ENCODE measurements at places on chromosomes 5 and 9.

GRCh38 chr5:16654647-16655334 is 38.0 kb upstream of the RETREG1 start:
- no peaks in the 10 kb centered on the region for H3K36me3 ChIP-seq
- H3K4me1 ChIP-seq, result no peaks in the 10 kb centered on the region
- peak; percentile 16 for DNase-seq
- no peak overlapping the region for H3K4me3 ChIP-seq
- H3K27ac ChIP-seq, result no peak overlapping the region

DNA sequence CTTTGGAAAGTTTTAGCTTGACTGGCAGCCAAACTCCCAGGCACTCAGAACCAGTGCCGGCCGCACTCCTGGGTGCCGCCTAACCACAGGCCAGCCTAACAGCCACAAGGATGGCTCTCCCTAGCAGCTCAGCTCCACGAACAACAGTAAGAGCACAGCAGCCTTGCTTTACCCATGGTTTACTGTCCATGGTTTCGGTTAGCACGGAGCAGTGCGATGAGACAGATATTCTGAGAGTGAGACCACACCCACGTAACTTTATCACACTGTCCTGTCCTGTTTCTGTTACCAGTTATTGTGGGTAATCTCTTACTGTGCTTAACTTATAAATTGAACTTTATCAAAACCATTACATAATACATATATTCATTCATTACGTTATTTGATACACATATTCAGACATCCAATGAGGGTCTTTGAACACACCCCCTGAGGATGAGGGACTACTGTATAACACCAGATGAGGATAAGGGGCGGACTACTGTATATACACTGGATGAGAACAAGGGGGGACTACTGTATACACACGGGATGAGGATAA is 12.4 kb downstream of the CLPTM1L start:
- no peak overlapping the region for H3K4me3 ChIP-seq
- H3K27me3 ChIP-seq, result no peaks in the 10 kb centered on the region
- no peak overlapping the region for H3K27ac ChIP-seq
- peak; percentile 15 for DNase-seq

DNA sequence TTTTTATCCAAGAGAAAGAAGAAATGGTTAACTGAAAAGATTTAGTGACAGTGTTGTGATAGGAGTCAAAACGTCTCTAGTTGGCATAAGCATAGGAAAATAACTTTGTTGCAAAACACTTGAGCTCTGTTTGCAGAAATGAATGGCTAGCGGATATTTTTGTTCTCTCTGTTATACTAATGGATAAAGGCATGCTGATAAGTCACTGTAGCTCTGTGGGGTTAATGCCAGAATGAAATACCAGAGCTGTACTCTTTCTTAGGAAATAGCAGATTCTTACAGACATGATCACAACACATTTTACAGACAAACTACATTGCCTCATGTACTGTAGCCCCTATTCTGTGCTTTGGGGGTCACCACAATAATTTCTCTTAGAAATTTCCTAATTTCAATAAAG is 202.8 kb downstream of the DMRTA1 start:
- peak overlapping the region; percentile 18 for H3K27ac ChIP-seq
- H3K27me3 ChIP-seq, result no peaks in the 10 kb centered on the region
- no peaks in the 10 kb centered on the region for H3K36me3 ChIP-seq
- H3K4me1 ChIP-seq, result peaks cover 29% of the 10 kb centered on the region

DNA sequence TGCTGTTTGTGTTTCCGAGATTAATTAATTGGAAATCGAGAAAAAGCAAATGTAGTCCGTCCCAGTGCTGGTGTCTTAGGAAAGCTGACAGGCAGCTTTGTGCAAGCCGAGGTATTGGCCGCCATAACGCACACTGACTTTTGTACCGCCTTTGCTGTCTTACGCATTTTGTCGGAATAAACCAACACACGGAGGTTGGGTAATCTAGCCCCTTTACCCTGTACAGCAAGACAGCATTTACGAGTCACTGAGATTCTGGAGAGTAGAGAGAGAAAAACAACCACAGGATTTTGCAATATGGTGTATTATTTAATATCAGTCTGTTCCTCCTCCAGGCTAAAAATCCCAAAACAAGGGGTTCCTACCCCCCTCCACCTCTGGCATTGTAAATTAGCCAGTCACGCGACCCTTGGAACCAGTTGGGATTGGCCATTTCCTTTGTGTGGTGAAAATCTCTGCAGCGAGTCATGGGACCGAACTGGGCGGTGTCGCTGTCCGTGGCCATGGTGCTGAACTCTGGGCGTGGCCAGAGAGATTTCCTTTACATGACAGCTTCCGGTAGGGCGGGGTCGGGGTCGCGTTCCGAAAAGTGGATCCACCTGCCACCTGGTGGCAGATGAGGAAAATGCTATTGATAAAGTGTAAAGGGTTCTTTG is 10.3 kb upstream of the PCDHB1 start:
- H3K36me3 ChIP-seq, result no peaks in the 10 kb centered on the region
- no peak overlapping the region for H3K27ac ChIP-seq
- no peaks in the 10 kb centered on the region for H3K4me1 ChIP-seq
- H3K4me3 ChIP-seq, result no peak overlapping the region
- H3K27me3 ChIP-seq, result no peaks in the 10 kb centered on the region
- DNase-seq, result peak; percentile 78

GRCh38 chr5:116453988-116454411 is 120.6 kb downstream of the SEMA6A start:
- H3K4me1 ChIP-seq, result peaks cover 18% of the 10 kb centered on the region
- H3K27ac ChIP-seq, result no peak overlapping the region
- H3K36me3 ChIP-seq, result no peaks in the 10 kb centered on the region
- no peak for DNase-seq
- H3K4me3 ChIP-seq, result peak overlapping the region; percentile 60

DNA sequence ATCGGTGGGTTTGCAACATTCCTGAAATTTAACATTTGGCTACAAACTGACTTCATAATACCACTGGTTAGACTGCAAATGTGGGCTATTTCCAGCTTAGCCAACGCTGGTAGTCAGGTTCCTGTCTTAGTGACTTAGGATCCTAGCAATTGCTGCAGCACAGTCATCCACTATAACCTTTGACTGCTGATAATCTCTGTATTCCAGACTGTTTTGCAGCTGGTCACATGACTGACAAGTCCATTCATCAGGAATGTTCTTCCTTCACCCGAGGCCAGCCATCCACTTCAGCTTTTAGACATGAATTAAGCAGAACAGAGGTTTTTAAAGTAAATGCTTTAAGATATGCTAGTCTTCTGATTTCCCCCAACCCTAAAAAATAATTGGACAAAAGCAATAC is 425.9 kb upstream of the MPDZ start:
- no peaks in the 10 kb centered on the region for H3K36me3 ChIP-seq
- H3K4me3 ChIP-seq, result peak overlapping the region; percentile 24
- H3K4me1 ChIP-seq, result peaks cover 9% of the 10 kb centered on the region
- H3K27me3 ChIP-seq, result no peaks in the 10 kb centered on the region
- DNase-seq, result peak; percentile 28

- no peaks in the 10 kb centered on the region for H3K36me3 ChIP-seq
- no peaks in the 10 kb centered on the region for H3K27me3 ChIP-seq
- peak overlapping the region; percentile 23 for H3K27ac ChIP-seq
These were observed 56.2 kb upstream of the ZSWIM6 start for GRCh38 chr5:61275841-61276240.

DNA sequence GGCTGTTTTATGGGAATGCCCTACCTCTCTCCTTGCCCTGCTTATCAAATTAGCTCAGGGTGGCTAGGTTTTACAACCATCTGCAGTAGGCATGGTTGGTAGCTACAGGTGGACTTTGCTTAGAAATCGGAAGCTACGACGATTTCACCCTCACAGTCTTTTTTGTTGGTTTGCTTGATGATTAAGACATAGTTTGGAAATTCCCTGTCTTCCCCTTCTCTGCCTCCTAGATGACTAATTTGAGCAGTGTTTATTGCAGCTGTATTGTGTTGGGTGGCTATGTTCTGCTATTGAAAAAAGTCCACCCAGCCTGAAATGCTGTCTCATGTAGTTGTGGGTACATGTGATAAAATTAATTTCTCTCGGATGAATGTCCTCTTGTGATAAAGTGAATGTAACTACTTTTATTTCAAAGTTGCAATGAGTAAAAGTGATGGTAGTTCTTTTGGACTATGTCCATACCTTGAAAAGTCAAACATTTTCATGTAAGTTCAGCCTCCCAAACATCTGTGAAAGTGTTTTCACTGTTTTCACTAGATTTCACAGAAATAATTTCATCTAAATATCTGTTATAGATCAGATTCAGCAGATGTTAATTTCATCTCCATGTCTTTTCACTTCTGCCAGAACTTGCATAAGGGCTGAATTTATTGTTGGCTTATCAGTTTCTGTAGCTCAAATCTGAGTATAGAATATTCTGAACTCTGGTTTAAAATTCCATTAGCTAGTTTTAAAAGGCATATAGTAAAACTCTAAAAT is 37.3 kb upstream of the FYB1 start:
- peak overlapping the region; percentile 56 for H3K27ac ChIP-seq
- peak overlapping the region; percentile 68 for H3K4me3 ChIP-seq
- no peaks in the 10 kb centered on the region for H3K27me3 ChIP-seq
- H3K4me1 ChIP-seq, result peaks cover 18% of the 10 kb centered on the region

DNA sequence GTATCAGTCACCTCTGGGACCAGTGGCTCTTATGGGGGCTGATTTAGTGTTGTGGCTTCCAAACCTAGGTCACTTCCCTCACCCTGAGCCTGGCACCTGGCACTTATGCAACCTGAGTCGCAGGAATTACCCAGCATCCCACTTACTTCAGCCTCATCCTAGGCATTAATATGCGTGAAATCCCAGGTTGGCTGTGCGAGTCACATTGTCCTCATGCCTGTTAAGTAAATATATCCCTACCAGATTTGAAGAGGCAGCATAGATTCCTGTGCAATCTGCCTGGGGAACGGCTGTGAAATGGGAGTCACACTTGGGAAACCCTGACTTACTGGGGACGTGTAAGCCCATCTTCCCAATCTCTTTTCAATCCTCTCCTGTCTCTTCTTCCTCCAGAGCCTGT is 42.7 kb upstream of the AKNA start:
- H3K27me3 ChIP-seq, result no peaks in the 10 kb centered on the region
- no peak for DNase-seq
- no peak overlapping the region for H3K27ac ChIP-seq
- no peaks in the 10 kb centered on the region for H3K36me3 ChIP-seq
- no peak overlapping the region for H3K4me3 ChIP-seq

GRCh38 chr9:125574126-125574877 is 132.7 kb downstream of the MAPKAP1 start:
- peaks cover 13% of the 10 kb centered on the region for H3K4me1 ChIP-seq
- no peaks in the 10 kb centered on the region for H3K36me3 ChIP-seq
- H3K4me3 ChIP-seq, result no peak overlapping the region
- DNase-seq, result no peak

- DNase-seq, result peak; percentile 69
- H3K36me3 ChIP-seq, result no peaks in the 10 kb centered on the region
- H3K4me3 ChIP-seq, result no peak overlapping the region
- peaks cover 24% of the 10 kb centered on the region for H3K4me1 ChIP-seq
- H3K27me3 ChIP-seq, result no peaks in the 10 kb centered on the region
These were observed 136.0 kb upstream of the EFNA5 start for GRCh38 chr5:107806705-107807104.

- DNase-seq, result no peak
- H3K4me3 ChIP-seq, result no peak overlapping the region
- no peaks in the 10 kb centered on the region for H3K36me3 ChIP-seq
These were observed 251.8 kb upstream of the POU5F2 start for GRCh38 chr5:93993161-93993560.
